GM13977 (cell line): ENCODE measurements at places on chromosomes 16 and 17.

GRCh38 chr17:55889271-55889670 is 138.4 kb downstream of the PCTP start:
- no peak for DNase-seq

DNA sequence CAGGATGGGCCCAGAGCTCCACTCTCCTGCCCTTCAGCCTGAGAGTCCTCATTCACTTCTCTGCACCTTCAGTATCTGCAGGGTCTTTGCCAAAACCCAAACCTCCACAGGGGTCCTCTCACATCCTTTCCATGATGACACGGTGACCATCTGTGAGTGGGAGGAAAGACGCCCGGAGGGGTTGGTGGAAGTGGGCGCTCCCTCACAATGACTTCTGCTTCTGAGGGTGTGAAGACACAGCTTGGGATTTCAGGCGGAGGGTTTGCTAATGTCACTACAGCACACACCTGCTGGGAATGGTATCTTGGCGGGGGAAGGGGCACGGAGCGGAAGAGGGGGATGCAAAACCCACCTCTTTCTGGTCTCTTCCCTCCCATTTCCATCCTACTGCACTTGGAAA is 115.1 kb upstream of the SDK2 start:
- no peak for DNase-seq

DNA sequence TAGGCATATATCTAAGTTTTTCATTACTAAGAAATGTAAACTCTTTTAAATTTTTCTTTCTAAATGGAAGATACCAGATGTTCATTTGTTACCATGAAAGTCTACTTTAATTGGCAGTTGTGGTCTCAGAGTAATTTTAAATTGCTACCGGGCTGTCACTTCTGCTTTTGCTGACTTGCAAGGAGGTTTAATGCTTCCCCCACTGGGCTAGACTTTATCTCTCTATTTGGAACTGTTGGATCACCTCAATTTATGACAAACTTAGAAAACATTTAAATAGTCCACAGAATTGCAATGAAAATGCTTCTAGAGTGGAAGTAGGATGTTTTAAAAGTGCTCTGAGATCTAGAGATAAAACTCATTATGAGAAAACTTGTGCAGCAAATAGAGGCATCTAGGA is 479.8 kb upstream of the GOT2 start:
- DNase-seq = no peak

GRCh38 chr16:57810197-57811031 is 8.1 kb upstream of the KIFC3 start:
- DNase-seq = peak; percentile 89

DNA sequence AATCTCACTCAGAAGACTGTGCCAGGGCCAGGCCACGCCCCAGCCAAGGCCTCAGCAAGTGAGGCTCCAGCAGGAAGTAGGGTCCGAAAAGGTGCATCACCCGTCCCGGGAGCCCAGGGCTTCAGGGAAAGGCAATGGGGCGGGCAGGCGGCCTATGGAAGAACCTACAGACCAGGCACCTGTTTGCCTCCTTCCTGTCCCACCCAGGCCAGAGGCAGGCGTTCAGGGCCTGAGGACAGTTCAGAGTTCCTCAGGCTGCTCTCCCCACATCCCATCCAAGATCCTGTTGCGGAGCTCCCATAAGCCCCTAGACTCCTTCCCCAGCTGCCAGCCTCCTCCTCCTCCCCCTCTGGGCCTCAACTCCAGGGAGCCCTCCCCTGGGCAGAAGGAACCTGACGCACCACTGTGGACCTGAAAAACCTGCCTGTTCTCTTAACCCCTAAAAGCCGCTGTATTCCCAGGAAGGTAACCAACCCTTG is 2.3 kb downstream of the CLUH start:
- DNase-seq = peak; percentile 78

DNA sequence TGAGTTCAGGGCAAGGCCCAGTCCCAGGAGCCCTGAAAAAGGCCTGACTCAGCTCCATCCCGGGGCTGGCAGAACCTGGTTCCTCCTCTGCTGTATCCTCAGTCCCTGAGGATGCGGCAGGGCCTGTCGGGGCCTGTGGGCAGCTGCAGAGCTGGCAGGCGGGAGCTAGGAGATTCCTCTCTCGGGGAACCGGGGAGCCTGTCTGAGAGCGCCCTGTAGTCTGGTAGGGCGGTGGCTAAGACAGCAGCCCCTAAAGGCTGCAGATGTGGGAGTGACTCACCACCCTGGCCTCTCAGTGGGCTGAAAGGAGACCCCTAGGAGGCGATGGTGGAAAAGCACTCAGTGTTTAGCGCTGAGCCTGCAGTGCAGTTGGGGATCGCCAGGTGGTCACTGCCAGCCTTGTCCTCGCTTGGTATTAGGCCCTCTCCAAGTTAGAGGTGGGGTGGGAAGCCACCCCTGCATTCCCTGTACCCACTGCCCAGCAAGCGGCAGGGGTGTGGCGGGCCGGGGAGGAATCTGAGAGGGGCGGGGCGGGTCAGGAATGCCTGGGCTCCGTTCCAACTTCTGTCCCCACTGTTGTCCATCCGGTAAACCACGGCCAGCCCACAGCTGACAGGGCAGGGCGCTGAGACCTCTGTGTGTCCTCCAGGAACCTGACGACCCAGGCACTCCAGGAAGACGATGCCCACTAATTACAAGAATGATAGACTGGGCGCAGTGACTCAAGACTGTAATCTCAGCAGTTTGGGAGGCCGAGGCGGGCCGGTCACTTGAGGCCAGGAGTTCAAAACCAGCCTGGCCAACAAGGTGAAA is 29.5 kb upstream of the CDH1 start:
- no peak for DNase-seq

DNA sequence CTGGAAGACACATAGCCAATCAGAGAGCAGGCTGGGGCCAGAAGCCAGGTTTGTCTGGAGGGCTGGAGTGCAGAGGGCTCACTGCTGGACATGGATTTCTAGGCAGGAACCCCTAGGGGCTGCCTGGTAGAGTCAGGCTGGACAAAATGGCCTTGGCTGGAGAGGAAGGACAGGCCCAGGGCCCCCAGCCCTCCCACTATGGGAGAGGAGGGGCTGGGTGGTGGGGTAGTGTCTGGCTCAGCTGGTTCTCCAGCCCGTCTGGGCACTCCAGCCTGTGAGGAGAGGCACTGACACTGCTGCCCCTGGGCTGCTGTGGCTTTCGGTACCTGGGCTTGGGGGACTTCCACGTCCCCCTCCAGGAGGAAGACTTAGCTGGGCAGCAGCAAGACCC is 21.7 kb upstream of the DOK4 start:
- DNase-seq = no peak

GRCh38 chr17:65364438-65364837 is 197.0 kb downstream of the AXIN2 start:
- DNase-seq = no peak

DNA sequence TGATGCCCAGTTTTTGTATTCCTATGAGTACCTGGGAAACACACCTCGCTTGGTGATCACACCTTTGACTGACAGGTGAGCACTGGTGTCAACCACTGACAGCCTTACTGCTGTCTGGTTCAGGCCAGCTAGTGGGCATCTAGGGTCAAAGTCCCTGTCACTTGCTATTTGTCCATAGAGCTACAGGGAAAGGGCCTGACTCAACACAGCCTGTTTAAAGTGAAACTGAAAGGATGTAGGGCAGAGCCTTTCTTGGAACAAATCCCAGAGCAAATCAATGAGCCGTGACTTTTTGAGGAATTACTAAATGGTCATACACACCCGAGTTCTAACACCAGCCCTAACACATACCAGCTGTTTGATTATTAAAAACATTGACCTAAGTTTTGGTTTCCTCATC is 106.8 kb downstream of the DNAH9 start:
- DNase-seq = no peak

GRCh38 chr16:3592559-3592958 is 15.4 kb upstream of the NLRC3 start:
- DNase-seq = no peak

DNA sequence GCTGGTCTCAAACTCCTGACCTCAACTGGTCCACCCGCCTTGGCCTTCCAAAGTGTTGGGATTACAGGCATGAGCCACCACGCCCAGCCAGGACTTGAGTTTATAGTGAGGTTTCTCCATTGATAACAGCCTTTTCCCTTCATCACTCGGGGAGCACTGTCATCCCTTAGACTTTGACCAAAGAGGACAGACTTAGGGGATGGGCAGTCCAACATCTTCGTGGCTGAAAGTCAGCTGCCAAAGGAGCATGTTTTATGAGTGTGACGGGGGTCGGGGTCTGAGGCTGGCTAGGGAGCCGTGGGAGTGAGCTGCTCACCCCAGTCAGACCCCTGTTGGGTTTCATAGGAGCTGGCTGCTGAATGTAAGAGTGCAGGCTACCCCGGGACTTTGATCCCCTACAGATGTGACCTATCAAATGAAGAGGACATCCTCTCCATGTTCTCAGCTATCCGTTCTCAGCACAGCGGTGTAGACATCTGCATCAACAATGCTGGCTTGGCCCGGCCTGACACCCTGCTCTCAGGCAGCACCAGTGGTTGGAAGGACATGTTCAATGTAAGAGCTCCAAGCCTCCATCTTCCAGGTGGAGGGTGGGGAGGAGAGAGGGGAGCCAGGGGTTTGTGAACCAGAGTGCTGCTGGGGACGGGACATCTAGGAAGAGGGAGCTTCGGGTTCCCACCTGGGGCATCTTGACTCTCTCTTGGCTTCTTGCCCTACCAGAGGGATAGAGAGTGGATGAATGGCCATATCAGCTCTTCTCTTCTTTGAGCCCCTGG is 3.1 kb downstream of the DHRS11 start:
- no peak for DNase-seq

GRCh38 chr16:4415538-4416199 is 727 bp downstream of the CORO7 start:
- peak; percentile 53 for DNase-seq

- no peak for DNase-seq
These were observed 11.5 kb upstream of the HAS3 start for GRCh38 chr16:69093974-69094373.

GRCh38 chr17:62727916-62728672 is 80.0 kb downstream of the MARCHF10 start:
- DNase-seq = no peak

DNA sequence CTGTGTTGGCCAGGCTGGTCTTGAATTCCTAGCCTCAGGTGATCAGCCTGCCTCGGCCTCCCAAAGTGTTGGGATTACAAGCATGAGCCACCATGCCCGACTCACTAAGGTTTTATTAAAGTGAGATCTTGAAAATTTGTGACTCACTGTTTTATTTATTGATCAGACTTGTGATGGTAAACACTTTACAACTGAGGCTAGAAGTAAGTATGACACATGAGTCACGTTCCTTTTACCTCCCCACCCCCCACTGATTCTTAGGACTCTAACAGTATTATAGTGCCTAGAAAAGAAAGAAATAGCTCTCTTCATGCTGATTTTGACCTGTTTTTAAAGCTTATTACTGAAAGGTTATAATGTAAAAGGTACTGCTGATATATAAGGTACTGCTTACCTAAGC is 160.6 kb downstream of the TANC2 start:
- DNase-seq = no peak

GRCh38 chr17:83050651-83051395 is 28.6 kb upstream of the METRNL start:
- no peak for DNase-seq

GRCh38 chr16:68300734-68301459 is 9.8 kb downstream of the SLC7A6OS start:
- DNase-seq = no peak

DNA sequence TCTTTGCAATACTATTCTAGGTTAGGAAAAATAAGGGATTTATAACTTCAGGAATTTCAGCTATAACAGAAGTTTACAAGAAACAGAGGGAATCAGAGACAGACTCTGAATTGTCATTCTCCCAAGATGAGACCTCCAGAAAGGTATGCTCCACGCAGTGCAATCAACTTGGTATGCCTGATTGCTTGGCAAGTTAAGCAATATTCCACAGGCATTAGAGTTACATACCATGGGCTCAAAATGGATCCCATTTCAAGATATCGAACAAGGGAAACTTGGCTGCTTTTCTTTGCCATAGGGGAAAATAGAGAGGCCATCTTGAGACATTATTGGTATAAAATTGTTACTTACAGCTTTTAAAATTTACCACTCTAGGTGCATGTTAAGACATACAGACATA is 615.6 kb upstream of the SOX9 start:
- no peak for DNase-seq

DNA sequence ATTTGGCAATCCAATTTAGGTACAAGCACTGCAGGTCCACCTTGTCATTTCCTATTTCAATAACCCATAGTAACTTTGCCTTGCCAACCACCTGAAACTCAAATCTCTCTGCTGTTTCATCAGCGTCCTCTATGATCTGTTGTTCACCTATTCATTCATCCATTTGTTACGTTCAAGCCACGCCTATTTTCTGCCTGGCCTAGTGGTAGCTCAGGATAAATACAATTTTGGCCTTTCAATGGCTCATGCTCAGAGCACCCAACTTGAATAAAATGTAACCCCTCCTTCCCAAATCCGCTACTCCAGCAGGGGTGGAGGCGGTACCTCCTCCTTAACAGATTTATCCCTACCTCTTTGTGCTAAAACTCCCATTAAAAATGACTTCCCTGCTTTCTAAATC is 3.6 kb upstream of the FBXO47 start:
- no peak for DNase-seq

GRCh38 chr17:76276461-76277299 is 11.5 kb downstream of the UBALD2 start:
- DNase-seq = no peak

DNA sequence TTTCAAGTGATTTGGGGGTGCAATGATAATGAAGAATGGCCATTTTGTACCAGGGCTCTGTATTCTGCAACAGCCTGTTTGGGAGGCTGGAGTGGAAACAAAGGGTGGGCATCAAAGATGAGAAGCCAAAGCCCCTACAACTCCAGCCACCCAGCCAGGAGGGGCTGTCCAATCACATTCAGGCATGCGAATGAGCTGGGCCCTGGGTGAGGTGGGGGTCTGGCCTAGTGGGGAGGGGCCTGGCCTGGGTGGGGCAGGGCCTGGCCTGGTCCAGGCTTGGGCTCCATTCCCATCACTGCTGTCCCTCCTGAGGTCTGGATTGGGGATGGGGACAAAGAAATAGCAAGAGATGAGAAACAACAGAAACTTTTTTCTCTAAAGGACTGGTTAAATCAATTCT is 6.4 kb downstream of the AOC3 start:
- no peak for DNase-seq

DNA sequence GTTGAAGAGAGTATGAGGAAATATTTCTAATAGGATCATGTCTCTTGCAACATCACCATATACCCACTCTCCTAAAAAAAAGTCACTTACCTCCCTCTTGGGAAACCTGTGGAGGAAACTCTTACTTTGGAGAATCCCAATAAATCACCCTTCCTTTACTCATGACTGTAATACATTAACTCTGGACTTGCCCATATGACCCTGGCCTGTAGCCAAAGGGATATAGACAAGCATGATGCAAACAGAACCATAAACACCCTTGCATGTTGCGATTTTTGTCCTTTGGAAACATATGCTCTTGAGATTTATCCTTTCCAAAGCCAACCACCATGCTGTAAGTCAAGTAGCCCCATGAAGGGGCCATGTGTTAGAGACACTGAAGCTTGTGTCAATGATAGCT is 19.5 kb downstream of the CDH11 start:
- DNase-seq = no peak
